ENCODE measurements at places on chromosomes 12 and 14. TPM values are rescaled to one million over a fixed set of nuclear protein-coding genes. Genes with fewer than 3 reads are reported as not detected.

Gene SMOC1
- 10.2 TPM for polyA plus RNA-seq

Gene OR4N5
- not detected for polyA plus RNA-seq

Gene SLCO1A2
- not detected for polyA plus RNA-seq

Gene DPPA3
- not detected for polyA plus RNA-seq

Gene AHNAK2
- 4.4 TPM for polyA plus RNA-seq

Gene NAB2
- 56.9 TPM for polyA plus RNA-seq

Gene TTC7B
- 10.0 TPM for polyA plus RNA-seq

Gene NAA30
- 1.9 TPM for polyA plus RNA-seq
